ENCODE measurements at places on chromosomes 1 and 21.

- no peak for DNase-seq
These were observed 87.5 kb upstream of the RHOU start for GRCh38 chr1:228647523-228648444.

GRCh38 chr1:201683397-201683796 is 144.5 kb downstream of the NAV1 start:
- no peak for DNase-seq

DNA sequence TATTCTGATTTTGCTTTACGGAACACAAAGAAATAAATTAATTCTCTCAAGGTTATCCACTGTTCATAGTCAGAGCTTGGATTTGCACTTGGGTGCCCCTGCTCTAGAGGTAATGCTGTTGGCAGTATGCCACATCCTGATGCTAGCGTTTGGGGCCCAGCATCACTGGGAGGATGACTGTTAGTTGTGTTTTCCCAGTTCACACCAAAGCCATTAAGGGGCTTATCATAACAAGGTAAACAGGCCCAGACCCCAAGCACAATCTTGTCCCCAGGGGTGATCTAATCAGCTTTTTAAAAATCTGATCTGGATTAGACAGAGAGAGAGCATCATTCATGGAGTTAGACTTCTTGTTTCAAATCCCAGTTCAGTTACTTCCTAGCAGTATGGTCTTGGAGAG is 60.2 kb upstream of the PBX1 start:
- DNase-seq: no peak

GRCh38 chr1:8412183-8412831 is 94.4 kb downstream of the SLC45A1 start:
- no peak for DNase-seq

GRCh38 chr1:168921629-168922028 is 184.9 kb upstream of the ATP1B1 start:
- no peak for DNase-seq

DNA sequence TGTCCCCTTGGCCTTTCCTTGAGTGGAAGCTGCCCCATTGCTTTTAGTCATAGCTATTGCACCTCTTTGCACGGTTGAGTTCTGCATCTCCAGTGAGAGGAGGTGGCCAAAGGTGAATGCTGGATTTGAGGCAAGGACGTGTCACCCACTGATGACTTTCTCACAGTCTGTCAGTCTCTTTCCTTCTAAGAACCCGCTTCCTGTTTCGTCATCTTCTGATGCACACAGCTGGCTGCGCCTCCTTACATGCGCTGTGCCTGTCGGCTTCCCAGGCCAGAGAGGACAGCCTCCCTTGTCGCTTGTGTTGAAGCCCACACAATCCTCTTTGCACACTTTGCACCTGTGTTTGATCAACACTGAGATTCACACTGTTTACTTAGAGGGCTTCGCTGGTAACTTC is 41.8 kb upstream of the PWP2 start:
- peak; percentile 63 for DNase-seq

DNA sequence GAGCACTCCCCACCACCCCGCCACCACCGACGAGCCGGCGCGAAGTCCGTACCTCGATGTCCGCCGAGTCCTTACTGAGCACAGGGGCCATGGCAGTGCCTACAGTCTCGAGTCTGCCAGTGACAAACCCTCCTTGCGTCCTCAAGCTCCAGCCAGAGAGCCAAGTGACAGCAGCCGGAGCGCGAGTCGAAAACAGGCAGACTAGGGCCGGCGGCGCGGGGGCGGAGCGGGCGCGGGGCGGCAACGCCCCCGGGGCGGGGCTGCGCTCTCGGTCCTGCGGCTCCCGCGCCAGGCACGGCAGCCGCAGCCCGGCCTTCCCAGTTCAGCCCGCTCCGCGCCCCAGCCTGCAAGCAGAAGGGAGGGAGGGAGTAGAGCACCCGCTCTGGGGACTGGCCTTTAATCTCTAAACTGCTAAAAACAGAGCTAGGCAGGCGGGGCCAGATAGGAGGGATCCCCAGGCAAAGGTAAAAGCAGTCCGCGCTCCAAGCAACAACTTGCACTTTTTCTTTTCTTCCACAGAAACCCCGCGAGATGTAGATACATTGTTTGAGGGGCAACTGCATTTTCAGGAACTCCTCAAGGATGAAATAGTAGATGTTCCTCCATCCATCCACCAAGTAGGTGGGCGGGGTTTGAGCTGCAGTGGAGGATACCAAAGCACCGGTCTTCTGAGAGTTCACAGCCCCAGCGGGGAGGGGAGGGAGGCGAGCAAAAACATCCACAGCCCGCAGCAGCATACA is at the start of gene DPYD:
Gene DPYD, minus strand, starts transcription at position 203 of the 740 bp plus-strand sequence. Its CDS starts 112 bp downstream, at position 91.
- DNase-seq: peak; percentile 79

DNA sequence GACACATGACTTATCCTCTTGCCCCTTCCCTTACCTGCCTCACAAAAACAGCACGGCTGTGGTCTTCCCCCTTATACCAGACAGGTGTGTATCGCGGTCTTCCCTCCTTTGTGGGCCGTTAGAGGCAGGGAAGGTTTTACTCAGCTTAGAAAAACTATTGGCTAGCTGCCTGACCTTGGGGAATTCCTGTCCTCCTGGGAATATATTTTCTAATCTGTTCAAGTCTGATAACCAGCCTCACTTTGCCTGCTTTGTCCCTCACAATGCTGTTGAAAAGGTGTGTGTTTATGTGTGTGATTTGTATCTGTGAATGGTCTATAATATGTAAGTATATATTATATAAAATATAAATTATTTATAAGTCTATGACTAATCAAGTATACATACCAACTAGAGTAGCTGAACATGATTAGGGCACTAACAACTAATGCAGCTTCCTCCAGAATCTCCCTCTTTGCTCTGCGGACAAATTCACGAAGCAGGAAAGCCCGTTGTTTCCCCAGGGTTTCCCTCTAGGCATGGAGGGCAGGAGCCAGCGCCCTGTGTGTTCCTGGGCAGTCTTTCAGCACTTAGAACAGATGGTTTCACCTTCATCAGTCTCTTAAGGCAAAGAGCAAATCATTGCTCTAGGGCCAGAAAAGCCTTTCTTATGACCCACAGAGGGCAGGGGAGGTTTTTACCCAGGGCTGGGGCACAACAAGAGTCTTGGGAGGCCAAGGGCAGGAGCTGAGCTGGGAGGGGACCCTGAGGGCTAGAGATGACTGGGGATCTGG is 25.6 kb downstream of the SLC26A9 start:
- no peak for DNase-seq

DNA sequence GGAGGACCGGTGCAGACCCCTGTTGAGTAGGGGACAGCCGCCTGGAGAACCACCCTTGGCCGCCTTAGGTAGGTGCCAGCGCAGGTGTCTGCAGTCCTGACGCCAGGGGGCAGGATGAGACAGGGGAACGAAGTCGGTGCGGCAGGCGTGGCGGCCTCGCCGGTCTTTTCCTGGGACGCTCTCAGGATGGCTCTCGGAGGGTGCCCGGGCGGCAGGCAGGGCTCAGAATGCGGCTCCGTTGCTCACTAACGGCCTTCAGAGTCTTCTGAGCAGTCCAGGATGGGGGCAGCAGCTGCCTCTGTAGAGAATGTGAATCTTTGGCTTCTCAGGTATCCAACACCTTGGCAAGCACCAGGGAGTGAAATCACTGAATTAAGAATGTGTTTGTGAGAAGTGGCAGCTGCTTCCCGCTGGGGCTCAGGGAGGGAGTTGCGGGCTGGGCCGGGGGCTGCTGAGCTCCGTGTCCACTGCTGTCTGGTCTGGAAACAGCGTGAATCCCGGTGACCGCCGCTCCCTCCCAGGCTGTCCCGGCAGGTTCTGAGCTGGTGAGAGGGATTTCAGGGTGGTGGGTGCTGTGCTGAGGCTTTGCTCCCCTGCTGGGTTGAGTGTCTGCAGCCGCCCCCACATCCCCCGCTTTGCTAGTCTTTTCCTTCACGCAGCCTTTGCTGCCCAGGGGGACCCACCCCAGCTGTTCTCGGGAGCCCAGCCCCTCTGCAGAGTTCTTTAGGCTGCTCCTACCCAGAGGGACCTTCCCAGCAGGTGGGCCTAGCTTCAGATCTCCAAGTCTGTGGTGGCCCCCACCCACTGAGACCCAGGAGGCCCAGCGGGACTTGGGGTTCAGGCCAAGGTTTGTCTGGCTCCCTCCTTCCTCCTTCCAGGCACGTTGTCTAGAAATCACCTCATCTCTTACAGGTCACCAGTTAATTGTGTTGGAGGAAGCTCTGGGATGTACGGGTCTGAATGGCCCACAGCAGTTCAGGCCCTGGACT is 11.1 kb upstream of the C1orf174 start:
- DNase-seq: peak; percentile 61

GRCh38 chr1:69076631-69077030 is 491.1 kb upstream of the LRRC7 start:
- no peak for DNase-seq

GRCh38 chr21:42026082-42026435 is 15.9 kb upstream of the ZBTB21 start:
- DNase-seq: no peak

DNA sequence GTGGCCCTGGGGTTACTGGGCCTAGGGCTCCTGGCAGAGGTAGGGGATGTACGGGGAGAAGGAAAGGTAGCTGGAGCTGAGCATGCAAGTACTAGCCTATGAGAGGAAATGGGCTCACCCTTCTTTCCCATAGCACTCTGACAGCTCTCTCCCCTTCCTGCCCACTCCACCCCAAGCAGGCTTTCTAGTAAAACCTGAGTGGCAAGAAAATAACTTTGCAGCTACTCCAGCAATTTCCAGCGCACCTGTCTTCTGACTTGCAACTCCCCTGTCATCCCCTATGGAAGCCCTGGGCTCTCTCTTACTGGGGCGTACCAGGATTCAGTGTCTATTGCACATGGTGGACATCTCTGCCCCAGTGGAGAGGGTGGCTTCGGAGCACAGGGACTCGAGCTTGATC is 6.7 kb upstream of the IVL start:
- DNase-seq: no peak

DNA sequence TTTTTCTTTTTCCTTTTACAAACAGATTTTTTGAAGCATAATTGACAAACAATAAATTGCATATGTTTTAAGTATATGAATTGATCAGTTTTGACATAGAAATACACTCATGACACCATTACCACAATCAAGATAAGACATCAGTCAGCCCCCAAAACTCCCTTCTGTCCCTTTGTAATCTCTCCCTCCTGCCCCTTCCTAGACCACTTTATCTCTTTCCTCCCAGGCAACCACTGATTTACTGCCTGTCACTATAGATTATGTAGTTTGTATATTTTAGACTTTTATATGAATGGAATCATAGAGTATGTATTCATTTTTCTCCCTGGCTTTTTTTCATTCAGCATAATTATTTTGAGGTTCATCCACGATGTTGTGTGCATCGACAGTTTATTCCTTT is 6.9 kb upstream of the SYT14 start:
- DNase-seq: no peak

GRCh38 chr1:165631342-165632151 is 513 bp downstream of the MGST3 start:
- peak; percentile 8 for DNase-seq

DNA sequence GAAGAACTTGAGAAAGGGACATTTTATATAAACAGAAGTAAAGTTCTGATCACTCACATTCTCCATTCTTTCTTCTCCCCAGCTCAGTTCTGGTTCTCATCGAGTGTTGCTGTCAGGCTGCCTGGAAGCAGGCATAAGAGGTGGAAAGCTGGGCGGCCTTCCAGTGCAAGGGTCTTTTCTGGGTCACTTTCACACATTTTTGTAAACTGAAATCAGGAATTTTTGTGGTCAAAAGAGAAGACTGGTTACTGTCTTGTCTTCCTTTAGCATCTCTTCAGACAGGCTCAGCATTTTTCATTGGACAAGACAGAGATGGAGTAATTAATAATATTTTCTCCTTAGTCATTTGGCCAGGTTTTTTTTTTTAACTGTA is 93.7 kb downstream of the CTH start:
- DNase-seq: no peak

DNA sequence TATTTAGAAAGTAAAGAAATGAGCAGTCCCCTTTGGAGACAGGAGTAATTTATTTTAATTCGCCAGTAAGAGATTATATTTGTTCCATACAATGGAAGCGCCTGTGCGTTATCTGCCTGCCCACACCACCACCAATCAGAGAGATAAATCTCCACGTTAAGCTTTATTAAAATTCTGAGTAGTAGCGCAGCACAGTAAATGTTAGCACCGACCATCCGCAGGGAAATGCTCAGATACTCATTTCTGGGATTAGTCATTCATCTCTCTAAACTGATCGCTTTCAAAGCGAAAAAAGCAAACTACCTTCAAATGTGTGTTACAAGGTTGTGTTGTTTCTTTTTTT is 1.2 kb downstream of the ETS2 start:
- no peak for DNase-seq

DNA sequence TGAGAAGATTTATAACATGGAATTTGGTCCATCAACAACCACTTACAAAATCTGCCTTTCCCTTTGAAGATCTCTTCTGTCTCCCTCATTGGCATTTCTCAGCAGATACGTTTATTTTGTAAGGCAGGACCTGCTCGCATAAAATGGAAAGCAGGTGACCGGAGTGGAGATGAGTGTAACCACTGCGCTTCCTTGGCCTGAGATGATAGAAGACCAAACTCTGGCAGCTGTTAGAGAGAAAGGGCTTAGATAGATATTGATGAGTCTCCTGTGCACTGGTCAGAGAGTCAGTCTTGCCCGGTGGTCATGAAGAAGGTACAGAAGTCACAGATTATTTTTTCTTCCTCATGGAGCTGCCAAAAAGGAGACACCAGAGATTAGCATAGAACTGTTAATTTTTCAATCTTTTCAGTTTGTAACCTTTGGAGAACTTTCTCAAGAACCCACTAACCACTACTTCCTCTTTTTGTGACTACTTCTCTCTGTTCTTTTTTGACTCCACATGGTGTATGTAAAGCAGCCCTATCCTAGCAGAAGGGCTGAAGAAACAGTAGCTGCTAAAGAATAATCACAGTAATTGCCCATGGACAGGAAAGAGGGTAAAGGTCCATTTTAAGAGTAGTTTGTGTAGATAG is 47.6 kb downstream of the FCRL3 start:
- no peak for DNase-seq

DNA sequence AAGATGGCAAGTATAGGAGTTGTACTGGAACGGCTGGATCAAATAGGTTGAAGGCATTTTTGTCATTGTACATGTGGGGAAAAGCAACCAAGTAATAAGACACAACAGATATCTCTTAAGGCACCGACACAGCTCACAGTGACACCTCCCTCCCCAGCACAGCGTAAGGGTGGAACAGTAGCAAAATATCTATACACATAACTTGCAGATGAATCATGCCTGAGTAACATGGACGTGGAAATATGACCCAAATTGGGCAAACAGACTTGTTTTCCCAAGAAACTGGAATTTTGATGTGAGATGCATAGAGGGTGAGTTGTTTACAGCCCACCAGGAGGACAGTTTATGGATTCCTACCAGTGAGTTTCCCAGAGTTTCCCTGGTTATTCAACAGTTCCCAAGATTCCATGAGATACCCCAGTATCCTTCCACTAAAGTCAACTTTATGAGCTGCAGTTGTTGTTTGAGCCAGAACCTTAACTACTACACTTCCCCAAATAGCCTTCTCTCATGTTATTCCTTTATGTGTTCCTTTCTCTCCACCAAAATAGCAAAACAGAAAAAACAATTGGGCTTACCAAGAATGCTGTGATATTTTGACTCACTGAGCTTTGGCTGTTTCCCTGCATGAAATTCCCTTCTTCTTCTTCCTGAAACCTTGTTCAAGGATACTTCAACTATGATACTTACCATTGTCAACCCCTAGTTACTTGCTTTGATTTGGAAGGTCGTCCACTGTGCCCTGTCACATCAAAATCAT is 7.1 kb upstream of the DR1 start:
- no peak for DNase-seq

Measured in activated T-helper 1 cell treated with Interleukin-2 at 50 U/mL for 16 hours (primary cell).